ENCODE measurements at places on chromosomes 5 and 9.

DNA sequence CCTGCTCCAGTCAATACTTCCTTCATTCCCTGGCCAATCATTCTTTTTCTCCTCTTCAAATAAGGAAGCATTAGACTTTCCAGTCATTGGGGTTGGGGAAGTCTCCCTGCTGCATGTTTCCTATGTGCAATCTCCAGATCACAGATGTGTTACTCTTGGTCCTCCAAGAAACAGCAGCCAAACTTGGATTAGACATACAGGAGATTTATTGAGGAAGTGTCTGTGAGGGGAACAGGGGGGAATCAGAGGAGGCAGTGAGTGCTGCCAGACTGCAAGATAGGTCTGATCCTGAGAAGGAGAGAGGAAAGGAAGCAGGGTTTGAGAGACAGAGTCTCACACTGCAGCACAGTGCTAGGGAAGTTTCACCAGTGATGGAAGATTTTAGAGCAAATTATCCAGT, 40.6 kb upstream of the SLIT3 start:
- DNase-seq = no peak

DNA sequence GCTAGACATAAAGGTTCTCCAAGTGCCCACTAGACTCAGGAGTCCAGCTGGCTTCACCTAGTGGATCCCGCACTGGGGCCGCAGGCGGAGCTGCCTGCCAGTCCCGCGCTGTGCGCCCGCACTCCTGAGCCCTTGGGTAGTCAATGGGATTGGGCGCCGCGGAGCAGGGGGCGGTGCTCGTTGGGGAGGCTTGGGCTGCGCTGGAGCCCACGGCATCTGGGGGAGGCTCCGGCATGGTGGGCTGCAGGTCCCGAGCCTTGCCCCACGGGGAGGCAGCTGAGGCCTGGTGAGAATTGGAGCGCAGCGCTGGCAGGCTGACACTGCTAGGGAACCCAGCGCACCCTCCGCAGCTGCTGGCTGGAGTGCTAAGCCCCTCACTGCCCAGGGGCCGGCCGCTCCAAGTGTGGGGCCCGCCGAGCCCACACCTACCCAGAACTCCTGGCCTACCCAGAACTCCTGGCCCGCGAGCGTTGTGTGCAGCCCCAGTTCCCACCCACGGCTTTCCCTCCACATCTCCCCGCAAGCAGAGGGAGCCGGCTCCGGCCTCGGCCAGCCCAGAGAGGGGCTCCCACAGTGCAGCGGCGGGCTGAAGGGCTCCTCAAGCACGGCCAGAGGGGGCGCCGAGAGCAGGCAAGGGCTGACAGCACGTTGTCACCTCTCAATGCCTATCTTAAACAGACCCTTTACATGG, 260.7 kb upstream of the DMRT1 start:
- no peak for DNase-seq

DNA sequence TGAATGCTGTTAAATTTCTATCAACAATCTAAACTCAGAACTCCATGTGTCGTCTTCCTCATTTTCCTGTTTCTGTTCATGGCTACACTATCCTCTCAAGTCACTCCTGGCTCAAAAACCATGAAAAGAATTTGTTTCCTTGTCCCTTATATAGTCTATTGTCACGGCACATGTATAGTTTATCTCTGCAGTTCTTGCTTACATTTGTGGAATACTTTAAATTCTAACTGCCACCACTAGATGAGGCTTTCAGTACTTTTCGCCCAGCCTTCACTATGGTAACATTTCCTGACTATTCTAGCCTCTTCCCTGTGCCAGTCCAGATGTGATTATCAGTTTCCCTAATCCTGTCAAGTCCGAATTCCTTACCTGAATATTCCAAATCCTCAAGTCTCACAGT, 34.6 kb downstream of the PKD2L2 start:
- DNase-seq = no peak

DNA sequence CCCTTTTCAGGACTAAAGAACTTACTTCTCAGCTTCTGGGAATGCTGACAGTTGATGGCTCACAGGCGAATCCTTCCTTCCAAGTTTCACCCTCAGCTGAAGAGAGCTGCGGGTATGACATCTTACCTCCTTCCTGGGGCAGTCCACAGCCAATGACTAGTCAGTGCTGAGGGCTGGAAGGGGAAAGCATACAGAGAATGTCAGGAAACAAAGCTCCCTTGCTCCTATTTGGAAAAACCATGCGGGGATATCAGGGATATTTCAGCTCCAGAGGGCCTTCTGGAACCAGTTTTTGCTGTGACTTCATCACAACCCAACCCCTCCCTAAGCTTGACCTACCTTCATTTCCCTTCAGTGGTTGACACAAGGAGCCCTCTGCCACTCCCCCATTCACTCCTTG, 15.7 kb downstream of the FTMT start:
- DNase-seq = no peak

DNA sequence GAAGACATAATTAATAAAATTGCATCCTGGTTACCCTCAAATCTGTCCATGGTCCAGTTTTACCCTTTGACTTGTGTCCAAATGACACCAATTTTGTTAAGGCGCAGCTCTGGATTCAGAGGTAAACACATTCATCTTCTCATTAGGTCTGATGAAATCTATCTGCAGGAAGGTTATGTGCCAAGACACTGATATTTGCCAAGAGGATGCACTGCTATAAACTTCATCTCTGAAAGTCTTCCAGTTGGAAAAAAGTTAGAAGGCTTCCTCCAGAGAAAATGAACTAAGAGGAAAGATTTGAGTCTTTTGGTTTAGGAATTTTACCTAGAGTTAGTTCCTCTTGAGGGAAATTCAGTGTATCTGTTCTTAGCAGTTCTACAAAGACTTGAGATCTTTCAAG, 717.8 kb downstream of the DTWD2 start:
- no peak for DNase-seq

DNA sequence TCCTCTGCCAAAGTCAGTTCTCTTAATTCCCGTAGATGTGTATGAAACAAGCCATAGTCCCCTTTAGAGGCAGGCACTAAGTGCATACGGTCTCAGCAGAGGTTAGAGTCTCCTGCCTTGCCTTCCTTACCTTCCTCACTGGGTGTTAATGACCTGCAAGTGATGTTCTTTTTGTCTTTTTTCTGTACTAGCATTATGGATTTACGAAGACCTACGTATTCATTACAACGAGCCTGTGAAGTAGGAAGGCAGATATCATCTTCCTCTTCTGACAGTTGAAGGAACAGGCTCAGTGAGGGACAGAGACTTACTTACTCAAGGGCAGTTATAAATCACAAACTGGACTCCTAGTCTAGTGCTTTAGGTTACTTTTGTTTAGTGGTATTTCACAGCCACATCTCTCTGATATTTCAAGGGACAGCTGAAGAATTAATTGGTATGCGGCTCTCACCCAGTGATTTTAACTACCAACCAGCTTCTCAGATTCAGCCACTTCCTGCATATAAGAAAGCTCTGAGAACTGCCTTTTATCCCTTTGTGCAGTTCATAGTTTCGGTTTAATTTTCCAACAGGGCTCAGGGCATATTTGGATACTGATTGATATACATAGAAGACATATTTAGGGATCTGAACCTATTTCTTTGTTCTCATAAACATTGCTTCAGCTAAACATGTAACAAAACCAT, 85.1 kb upstream of the CKMT2 start:
- no peak for DNase-seq

- no peak for DNase-seq
Measured at GRCh38 chr5:95730011-95730700, 980 bp upstream of the RHOBTB3 start.

- DNase-seq = no peak
Measured at GRCh38 chr9:97636903-97637302, 3.3 kb downstream of the NCBP1 start.

DNA sequence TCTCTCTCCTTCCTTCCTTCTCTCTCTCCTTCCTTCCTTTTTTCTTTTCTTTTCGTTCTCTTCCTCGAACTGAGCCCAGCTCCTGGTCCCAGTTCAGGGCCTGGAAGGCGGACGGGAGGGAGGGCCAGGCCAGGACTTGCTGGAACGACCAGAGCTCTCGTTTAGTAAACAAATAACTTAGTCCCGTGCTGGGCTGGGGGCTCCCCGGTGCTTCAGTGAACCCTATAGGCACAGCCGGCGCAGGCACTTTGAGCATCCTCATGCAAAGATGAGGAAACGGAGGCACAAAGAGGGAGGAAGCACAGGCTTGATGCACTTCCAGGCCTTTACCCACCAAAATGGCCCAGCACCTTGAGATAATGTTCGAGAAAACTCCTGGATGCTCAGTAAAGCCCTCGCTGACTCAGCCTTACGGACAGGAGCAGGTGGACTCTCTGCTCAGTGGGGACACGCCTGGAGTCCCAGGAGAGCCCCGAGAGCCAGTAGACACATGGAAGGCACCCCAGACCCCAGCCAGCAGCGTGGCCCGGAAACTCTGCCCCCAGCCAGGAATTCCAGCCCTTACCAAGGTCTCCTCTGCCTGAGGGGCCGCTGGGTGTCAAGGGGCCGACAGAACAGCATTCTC, 18.8 kb downstream of the FAM163B start:
- no peak for DNase-seq
